ENCODE measurements at places on chromosomes 2 and 18.

DNA sequence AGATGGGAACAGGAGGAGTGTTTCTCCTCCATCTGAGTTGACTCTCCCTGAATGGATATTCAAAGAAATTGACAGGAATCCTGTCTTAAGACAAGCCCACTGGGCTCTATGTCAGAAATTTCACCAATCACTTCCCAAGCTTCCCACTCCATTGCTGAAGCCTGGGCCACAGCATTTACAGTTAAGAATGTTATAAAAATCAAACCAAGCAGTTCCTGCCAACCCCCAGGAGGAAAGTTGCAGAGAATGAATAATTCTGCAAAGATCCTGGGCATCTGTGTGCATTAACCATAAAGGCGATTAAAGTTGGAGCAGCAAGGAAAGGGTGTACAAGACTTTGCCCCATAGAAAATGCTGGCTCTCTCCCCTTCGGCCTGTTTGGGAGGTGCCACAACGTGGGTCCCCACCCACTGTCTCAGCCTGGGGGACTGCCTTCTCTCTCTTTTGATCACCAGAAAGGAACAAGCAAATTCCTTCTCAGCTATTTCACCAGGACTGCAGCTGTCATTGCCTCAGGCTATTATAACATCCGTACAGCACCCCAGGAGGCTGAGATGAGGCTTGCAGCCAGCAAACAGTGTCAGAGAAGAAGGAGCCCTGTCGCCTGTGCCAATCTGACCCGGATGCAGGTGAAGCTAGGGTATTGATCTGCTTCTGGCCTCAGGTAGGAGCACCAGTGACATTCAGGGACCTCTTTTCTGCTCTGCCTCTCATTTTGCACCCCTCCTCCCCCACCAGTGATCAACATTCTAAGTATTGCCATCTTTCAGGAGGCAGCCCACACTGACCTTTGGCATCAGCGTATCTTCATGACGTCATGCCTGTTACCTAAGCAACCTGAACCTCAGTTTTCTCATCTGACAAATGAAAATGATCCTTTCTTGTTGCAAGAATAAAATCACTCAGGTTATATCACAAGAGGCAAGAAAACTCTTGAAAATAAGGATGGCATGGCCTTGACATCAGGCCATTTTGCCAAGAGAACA lies 219.0 kb downstream of the SH3BP4 start:
- peak; percentile 49 for DNase-seq

DNA sequence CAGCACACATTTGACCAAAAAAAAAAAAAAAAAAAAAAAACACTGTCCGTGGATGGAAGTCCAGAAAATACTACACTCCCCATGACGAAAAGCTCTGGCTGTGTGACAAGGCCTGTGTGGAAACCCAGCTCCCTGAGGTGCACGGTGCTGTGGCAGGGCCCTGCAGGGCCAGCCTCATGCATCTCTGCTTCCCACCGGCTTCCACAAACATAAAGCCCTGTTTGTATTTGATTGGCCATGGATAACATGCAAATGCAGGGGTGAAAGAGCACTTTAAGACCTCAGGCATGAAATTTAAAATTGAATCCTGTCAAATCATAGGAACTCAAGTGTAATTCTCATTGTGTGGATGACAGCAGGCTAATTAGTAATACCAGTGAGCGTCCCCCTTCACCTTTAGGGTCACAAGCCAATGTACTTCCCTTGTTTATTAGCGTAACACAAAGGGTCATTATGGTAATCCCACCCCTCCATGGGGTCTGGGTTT lies 757.2 kb downstream of the GALR1 start:
- no peak for DNase-seq

DNA sequence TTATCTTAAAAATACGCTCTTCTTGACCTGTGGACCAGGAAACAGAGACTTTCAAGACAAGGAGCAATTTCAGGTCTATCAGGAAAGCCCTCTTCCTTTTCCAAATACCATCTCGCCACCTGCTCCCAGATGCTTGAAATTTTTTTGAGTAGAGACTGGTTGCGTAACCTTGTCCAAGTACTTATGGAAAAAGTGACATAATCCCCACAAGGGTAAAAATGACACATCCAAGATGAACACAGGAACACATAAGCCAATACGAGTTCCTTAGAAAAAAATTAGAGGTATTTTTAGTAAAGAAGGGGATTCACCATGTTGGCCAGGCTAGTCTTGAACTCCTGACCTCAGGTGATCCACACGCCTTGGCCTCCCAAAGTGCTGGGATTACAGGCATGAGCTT lies 1.8 kb downstream of the SERPINB13 start:
- DNase-seq = no peak

DNA sequence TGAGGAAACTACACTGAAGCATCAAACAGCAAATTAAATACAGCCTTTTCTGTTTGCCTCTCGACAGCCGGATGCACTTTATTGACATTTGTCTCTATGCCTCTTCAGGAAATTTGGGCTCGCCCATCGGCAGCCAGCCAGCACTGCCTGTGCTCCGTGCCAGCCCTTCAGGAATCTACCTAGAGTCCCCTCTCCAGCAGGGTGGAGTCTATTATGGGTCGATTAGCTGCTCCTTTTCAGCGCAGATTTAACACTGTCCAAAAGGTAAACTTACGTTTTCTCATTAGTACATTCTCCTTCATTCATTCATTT lies 91.5 kb downstream of the MYCN start:
- peak; percentile 83 for DNase-seq

GRCh38 chr2:181998041-181998835 lies 12.6 kb downstream of the PPP1R1C start:
- peak; percentile 88 for DNase-seq

- no peak for DNase-seq
These were observed 31.4 kb downstream of the AFG3L2 start for GRCh38 chr18:12345491-12346239.

- DNase-seq = no peak
These were observed 20.2 kb downstream of the ZNF516 start for GRCh38 chr18:76474824-76475223.
